AG09309 (cell line): ENCODE measurements at places on chromosomes 16 and 17.

GRCh38 chr16:84040823-84041820 lies 1.5 kb downstream of the SLC38A8 start:
- DNase-seq = peak; percentile 63

GRCh38 chr17:57577751-57578607 lies 167.1 kb downstream of the CCDC182 start:
- no peak for DNase-seq

DNA sequence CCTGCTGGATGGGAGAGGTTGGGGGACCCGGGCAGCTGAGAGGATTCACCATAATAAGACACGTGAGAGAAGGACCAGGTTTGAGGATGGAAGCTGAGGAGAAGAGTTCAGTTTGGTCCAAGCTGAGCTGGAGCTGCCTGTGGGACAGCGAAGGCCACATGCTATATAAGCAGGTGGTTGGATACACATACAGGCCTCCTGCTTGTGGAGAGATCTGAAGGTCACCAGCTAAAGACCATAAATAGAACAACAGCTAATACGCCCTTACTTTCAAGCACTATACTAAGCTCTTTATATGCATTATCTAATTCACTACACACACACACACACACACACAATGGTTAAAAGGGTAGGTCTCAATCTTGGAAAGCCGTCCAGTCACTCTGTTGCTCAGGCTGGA lies 32.1 kb downstream of the DUSP14 start:
- DNase-seq = no peak

- no peak for DNase-seq
These were observed 14.9 kb upstream of the NFATC3 start for GRCh38 chr16:68070249-68070730.

- no peak for DNase-seq
These were observed 5.1 kb upstream of the PLXDC1 start for GRCh38 chr17:39156491-39156890.

DNA sequence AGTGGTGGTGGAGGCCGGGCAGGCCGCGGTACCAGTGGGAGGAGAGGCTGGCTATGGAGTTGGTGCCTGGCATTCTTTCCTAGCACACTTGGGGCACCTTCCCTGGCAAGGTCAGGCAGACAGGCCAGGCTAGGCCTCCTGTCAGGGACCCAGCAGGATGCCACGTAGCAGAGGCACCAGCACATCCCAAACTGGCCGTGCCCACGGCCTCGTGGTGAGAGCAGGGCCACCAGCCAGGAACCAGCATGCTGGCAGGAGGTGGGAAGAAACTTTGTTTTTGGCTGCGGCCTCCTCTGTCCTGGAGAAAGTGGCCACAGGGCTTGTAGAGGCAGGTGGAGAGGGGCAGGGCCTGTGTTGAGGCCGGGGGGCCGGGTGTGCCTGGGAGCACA lies 57.6 kb upstream of the CBFA2T3 start:
- DNase-seq = no peak

DNA sequence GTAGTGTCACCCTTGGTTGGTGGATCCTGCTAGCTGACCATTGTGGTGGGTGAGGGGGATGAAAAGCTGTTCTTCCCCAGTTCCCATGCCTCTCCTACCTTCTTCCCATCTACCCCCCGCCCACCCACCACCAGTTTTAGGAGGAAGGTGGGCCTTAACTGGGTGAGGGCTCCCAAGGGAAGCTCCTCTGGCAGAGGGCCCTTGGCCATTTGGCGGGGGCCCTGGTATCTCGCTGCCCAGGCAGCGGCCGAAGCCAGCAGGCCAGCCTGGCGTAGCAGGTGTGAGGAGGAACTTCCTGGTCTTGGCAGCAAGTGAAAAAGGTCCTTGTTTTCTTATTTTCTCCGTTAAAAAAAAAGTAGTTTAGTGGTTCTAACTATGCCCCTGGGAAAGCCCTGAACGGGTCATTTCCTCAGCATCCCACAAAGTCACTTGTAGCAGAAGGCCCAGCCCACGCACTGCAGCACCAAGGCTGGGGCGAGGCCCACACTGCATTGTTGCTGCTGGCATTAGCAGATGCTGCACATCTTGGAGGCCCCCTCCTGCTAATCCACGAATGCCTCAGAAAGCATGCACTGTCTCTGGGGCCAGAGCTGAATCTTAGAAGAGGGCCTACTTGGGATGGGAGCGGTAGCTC lies 72.5 kb downstream of the MPRIP start:
- DNase-seq = no peak

- no peak for DNase-seq
These were observed 38.7 kb downstream of the MYO18A start for GRCh38 chr17:29141514-29141876.

DNA sequence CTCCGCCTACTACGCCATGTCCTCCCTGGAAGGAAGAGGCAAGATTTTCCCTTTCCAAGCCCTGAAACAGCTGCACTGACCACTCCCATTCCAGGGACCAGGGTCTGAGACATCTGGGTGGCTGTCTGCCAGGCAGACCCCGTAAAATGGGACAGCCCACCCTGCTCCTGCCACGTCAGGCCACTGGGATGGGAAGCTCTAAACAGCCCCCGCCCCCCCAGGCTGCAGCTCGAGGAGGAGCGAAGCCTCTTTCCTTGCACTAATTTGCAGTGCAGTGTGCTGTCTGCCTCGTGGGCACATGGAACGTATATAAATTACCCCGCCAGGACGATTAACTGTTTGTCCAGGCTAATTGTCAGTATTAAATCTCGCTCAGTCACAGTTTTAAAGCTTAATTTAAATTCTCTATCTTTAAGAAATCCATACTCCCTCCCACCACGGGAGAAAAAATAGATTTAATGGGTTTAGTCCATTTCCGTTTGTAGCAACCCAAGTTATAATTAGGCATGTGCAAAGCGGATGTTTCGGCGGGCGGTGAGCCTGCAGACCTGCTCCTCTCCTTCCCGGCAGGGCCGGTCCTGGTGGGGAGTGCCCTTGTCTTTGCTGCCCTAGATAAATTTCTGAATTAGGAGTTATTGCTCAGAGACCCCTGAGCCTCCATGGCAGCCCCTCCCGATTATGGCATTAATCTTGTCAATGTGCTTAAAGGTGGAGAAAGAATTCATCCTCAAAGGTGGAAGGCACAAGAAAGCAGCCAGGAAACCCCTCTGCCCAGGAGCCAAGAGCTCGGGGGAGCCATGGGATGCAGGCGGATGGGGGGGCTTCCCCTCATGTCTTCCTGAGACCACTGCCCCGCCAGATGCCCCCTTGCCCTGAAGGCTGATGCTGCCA lies 268.0 kb upstream of the TNRC6C start:
- no peak for DNase-seq

DNA sequence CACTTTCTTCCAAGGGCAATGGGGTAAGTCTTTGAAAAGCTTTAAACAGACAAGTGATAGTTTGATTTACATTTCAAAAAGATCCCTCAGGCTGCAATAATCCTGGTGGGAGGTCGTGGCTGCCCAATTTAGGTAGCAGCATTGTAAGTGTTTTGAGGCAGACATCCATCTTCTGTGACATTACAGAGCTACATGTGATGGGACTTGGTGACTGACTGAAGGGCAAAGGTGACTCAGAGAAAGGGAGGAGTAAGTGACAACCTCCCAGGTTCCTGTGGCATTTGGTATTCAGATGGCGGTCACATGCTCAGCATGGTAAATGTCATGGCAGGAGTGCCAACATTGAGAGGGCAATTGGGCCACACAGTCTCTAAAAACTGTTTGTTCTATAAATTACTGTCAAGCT lies 26.5 kb downstream of the STAT3 start:
- no peak for DNase-seq

DNA sequence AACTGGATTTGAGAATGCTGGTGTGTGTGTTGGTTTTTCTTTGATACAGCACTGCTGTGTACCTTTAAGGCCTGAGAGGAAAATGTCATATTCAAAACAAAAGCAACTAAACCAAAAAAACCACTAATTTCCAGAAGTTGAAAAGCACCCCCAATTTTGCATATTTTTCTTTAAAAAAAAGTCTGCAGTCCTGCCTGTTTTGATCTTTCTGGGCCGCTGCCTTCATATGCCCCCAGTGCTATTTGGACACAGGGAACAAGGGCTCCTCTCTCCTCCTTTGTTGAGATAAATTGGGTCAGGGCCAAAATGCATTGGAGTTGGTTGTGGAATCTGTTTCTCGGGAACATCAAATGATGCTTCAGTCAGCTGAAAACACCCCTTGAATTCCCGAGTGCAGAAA lies 26.9 kb downstream of the GPT2 start:
- DNase-seq = no peak

DNA sequence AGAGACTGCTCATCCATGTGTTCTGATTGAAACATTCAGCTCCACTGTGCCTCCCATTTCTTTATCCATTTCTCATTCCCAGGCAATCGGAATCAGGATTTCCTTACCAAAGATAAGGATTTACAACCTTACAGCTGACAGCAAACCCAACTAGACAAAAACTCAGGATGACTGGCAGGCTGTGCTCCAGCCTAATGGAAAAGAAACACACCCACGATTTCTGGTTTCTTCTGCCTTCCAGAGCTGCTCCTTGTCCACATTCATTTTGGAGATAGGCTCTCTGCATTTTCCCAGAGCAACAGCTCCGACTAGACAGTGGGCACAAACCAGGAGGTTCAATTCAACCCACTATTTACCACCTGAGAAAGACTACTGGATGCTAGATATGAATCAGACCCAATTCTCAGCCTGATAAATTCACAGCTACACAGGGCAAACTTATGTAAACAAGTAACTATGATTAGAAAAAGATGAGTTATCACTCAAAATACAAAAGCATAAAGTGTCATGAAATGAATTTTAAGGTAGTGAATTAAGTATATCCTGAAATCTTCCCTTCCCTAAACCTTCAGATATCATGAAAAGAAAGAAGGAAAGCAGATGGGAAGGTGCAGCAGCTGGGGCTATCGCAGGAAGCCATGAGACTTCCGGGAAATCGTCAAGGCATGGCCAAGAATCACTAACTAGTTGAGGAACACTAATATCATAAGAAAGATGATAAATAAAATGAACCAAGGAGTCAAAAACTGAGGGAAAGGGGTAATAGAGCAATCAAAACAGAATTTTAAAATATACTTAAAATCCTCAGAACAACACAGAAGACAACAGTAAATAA lies 44.8 kb upstream of the CLEC18B start:
- DNase-seq = no peak

- DNase-seq = no peak
These were observed 44.9 kb upstream of the METRNL start for GRCh38 chr17:83034525-83034924.

DNA sequence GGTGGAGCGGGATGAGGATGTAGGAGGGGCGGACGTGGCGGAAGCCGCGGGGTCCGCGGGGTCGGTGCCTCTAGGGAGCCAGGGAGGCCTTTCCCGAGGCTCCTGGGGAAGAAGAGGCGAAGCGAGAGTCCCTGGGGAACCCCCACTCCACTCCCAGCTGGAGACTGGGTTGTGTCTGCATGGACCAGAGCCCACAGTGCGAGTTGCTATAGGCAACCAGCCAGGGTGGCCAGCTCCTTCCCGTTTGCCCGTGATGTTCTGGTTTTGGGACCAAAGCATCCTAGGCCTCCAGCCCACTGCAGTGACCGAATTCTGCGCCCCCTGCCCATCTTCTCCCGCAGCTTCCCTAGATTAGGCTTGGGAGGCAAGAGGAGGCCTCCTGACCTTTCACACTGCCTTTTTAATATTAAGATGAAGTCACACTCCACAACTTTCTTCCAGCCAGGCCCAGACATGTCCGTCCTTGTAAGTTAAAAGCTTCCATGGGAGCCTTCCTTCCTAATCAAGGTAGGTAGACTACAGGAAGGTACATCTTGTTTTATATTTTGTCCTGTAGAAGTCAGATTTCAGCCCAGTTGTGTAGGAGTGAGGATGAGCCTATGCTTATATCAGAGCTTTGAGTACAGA lies 469 bp downstream of the AMZ2 start:
- DNase-seq = peak; percentile 32

DNA sequence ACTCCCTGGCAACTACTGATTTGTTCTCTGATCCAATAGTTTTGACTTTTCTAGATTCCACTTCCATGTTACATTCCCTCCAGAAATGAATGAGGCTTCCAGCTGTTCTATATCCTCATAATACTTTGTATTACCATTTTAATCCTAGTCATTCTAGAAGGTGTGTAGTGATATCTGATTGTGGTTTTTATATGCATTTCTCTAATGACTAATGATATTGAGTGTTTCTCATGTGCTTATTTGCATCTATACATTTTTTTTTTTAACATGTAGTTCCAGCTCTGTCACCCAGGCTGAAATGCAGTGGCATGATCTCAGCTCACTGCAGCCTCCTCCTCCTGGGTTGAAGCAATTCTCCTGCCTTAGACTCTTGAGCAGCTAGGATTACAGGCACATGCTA lies 7.3 kb downstream of the ADGRG5 start:
- DNase-seq = no peak

DNA sequence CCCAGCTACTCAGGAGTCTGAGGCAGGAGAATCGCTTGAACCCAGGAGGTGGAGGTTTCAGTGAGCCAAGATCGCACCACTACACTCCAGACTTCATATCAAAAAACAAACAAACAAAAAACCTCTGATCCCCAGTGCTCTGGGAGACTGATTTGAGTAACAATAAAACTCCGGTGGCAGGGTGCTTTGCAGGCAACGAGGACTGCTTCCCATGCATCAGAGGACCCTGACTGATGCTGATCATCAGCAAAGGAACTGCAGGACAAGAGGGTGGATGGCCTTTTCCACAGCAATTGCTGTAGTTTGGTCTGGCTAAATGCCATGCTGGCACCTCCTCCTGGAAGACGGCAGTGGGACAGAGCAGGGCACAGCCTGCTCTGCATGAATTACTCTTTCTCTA lies 6.4 kb upstream of the SLC39A11 start:
- DNase-seq = no peak

DNA sequence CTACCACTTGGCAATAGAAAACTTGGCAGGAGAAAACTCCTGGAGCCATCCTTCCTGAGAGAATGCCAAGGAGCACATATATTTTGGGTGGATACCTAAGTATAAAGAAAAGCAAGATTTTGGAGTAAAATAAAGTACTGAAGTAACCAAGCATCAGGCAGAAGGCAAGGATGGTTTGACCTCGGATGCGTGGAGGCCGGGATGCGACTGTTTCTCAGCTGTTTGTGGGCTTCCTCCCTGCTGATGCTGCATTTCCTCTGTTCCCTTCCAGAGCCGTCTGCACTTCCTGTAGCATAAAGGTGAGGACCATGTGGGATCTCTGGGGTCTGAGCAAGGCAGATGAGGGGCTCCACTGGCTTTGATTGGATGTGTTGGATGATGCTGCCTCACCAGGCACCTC lies 5.5 kb upstream of the TCF25 start:
- no peak for DNase-seq

GRCh38 chr17:45364531-45365390 lies 47.9 kb upstream of the MAP3K14 start:
- no peak for DNase-seq

- DNase-seq = no peak
These were observed 4.5 kb upstream of the ITPRIPL2 start for GRCh38 chr16:19109288-19109664.

- DNase-seq = no peak
These were observed 7.9 kb upstream of the RPL23 start for GRCh38 chr17:38861399-38861843.

DNA sequence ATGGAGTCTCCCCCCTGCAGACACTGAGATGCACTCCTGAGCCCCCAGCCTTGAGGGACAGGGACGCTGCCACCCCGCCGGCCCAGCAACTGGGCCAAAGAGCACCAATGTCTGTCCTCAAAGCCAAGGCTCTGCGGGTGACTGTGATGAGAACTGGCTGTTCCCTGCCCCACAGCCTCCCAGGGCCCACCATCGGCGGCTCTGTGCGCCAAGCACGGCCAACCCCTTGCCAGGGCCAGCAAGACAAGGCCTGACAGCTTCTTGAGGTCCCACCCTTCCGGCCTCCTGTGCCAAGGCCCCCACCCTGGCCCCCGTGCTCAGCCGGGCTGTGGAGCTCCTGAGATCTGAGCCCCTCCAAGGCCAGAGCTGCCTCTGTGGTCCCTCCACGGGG lies 34.2 kb upstream of the PABPN1L start:
- DNase-seq = no peak

GRCh38 chr17:28484296-28484695 lies 10.9 kb downstream of the SLC13A2 start:
- no peak for DNase-seq
